Stimulated activated CD8-positive, alpha-beta memory T cell treated with anti-CD3 and anti-CD28 coated beads, Interleukin-7, amount 100 ng/mL, for 1 hour (primary cell): ENCODE measurements at places on chromosomes 6 and 20.

DNA sequence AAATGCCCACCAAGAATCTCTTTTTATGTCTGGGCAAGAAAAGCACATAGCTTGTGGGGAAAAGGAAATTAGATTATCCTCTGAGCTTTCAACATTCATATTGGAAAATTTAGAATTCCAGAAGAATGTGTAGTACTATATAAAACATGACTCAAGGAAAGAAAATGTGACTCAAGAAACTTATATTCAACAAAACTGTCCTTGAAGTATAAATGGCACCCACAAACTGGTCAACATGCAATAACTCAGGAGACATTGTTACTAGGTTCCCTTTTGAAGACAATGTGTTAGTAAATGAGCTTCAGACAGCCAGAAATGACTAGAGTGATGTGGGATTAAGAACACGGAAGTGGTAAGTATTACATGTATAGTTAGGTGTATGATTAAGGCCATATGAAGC, 26.1 kb upstream of the TINAG start:
- DNase-seq, result no peak

- no peak for DNase-seq
Measured at GRCh38 chr6:20399518-20399917, 2.2 kb upstream of the E2F3 start.

DNA sequence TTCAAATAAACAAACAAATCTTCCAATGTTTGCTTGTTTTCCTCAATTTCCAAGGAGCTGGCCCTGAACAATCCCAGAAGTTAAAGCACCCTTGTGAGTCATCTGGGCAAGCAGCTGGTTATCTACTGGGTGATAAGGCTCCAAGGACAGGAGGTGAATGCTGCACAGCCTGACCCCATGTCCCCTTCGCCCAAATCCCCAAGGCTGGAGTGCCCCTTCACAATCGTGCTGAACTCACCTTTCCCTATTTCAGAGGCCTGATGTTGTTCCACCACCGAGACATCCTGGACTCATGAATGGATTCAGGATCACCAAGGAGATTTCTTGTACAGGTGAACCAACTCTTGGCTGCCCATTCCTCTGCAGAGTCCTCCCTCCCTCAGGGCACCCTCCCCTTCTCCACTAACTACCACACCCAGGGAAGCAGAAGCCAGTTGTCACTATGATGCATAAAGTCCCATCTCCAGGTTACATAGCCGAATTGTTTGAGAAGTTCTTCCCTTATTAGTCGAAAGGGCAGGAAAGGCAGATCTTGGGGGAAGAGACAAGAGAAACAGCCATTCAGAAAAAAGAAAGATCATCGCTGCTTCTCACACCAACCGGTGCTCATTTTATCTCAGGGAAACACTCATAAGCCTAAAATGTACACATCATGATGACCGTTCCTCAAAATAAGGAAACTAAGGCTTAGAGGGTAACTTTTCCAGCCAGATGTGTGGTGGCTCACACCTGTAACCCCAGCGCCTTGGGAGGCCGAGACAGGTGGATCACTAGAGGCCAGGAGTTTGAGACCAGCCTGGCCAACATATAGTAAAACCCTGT, 138.8 kb upstream of the RREB1 start:
- DNase-seq, result no peak

- peak; percentile 68 for DNase-seq
Measured at GRCh38 chr6:138109042-138109997, 2.1 kb upstream of the PERP start.

GRCh38 chr20:22824077-22824476, 211.0 kb upstream of the SSTR4 start:
- no peak for DNase-seq

DNA sequence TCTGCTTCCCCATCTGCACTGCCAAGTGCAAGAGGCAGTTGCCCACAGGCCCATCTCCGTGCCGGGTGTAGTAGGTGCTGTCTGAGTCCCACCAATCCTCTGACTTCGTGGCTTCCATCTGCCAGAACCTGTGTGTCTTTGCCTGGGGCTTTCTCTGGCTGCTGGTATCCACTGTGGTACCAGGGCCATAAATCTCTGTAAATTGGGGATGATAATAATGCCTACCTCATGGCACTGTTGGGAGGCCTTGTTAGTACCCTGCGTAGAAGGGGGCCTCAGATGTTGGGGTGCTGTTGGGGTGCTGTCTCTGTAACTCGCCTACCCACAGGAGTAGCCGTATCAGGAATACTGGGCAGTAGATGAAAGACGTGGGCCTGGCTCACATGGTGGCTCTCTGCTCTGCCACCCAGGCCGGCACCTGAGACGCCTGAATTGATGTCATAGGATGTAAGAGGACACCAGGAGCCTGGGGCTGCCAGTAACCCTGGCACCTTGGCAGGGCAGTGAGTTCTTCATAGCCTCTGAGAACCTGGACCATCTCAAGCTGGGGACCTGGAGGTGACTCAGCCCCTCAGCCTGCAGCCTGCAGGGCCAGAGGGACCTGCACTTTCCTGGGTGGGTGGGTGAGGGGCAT, 94.1 kb upstream of the RNF24 start:
- DNase-seq, result no peak

DNA sequence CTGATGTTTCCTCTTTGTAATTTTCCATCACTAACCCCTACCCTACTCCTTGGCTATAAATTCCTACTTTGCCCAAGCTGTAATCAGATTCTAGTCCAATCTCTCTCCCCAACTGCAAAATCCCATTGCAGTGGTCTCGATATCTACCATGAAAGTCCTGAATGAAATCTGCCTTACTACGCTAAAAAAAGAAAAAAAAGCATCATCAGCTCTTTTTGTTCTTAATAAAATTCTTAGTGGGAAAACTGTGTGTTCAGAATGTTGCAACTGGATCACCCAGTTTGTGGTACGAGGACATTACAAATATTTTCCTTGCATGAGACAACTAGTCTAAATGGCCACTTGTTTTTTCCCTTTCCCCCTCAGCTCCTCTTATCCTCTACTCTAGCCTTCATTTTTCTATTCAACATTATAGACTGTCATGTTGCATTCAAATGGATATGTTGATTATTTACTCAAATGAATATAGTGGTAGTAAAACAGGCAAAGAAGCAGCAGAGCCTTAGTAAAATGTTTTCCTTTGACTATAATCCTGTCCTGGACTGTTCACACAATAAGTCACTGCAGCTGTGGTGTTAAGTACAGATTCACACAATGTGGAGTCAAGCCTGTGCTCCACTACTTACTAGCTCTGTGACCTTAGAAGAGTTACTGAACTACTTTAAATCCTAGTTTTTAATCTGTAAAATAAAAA, 527.1 kb upstream of the MARCKS start:
- no peak for DNase-seq

DNA sequence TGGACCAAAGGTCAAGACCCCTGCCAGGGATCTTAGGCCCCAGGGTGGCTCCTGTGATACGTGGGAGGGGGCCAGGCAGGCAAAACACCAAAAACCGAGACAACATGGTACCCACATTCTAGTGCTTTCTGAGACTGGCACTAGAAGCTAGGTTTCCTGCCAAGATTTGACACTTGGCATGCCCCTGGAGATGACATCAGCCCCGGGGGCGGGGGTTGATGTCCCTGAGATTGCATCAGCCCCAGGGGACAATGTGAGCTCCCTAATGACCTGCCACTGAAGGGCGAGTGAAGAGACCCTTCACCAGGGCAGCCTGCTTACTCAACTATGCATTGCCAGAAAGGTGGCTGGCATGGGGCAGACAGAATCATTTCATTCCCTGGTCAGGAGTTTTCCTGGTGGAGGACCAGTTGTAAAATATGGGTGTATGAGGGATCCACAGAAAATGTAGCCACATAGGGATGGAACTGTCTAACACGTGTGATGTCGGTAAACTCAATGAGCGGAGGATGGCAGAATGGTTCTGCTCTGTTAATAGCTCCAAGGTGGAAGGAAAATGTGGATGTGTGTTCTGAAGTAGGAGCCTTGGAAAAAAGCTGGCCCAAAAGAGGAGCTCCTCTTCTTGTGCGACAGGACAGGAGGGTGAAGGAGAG, 219.7 kb downstream of the UNC5CL start:
- DNase-seq, result no peak

- no peak for DNase-seq
Measured at GRCh38 chr6:19663479-19663878, 173.7 kb upstream of the ID4 start.

GRCh38 chr6:16787128-16787682, 25.9 kb upstream of the ATXN1 start:
- DNase-seq, result no peak

- no peak for DNase-seq
Measured at GRCh38 chr6:45231660-45232059, 96.5 kb upstream of the RUNX2 start.

- DNase-seq, result no peak
Measured at GRCh38 chr6:45378334-45378926, 696 bp upstream of the SUPT3H start.

DNA sequence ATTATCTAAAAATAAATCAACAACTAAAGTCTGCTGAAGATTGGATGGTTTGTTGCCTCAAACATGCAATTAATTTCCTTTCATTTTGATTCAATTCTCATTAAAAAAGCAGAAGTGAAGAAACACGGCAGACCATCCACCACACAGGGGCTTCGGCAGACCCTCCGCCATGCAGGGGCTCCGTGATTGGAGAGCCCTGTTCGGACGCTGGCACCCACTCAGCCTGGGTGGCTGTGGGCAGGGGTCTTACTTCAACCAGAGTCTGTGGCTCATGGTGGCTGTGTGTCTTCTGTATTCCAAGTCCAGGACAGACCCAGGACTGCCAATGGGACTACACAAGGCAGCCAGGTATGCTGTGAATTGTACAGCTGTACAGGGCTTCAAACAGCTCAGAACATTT, 86.9 kb upstream of the FRMD1 start:
- DNase-seq, result no peak

DNA sequence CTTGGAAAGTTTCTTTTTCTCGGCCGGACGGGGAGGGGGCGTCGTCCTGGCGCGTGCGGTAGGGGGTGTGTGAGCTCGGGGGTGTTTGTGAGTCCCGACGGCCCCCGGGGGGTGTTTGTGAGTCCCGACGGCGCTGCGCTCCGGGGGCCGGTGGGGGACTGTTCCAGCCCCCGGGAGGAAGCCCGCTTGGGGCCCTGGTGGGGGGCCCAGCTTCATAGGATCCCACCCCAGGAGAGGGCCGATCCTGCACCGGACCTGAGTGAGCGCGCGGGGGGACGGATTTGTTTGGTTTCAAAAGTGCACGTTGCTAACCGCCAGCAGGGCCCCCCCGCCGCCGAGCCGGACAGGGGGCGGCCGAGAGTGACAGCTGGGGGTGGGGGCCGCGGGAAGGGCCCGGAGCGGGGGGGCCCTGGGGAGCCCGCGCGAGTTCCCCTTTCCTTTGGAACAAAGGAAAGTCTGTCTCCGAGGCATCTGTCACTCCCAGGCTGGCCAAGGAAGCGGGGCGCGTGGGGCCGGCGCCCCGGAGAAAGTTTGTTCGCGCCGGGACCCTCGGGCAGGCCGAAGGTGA, 485 bp downstream of the TGIF2 start:
- DNase-seq, result no peak

- no peak for DNase-seq
Measured at GRCh38 chr6:20572940-20573339, 38.7 kb downstream of the CDKAL1 start.

DNA sequence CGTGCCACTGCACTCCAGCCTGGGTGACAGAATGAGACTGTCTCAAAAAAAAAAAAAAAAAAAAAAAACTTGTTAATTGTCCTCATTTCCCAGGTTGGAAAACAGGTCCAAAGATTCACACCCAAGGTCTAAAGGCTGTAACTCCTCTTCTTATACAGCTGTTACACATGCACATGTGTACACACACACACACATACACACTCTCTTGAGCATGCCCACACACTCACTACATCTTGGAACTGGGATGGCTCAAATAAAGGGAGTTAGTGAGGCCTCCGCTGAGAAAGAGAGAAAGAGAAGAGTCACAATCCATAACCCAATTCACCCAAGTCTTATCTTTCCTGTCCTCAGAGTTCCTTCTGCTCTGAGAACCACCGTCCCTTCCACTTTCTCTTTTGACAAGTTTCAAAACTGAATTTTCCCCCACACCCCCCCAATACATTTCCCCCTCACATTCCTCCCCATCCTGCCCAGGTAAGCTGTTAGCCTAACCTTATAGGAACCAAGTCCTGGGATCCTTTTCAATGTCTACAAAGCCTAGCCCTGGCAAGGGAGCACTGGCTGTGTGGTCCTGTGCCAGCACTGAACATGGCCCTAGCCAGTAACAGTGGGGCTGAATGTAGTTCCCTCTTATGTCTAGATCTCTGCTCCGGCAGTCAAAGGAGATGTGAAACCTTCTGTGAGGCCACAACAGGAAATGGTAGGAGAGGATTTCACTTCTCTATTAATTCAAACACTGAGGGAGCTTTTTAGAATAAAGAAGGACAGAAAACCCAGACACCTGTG, 3.2 kb upstream of the HLA-DMB start:
- DNase-seq, result no peak

DNA sequence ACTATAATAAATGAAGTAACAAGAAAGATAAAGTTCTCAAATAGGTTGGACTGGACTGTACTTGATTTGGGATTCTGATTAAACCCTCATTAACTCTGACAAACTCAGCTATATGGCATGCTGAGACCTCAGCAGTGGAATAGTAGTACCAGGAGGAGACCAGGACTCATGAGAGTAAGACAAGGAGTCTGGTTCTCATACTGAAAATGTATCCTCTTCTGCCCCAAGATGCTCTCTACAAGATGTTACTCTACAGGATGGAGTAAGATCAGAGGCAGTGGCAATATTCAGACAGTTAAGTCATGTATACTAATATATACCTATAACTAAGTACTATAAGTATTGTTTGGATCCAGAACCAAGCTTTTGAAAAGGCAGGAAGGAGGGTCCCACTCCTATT, 31.9 kb upstream of the SYNCRIP start:
- no peak for DNase-seq

GRCh38 chr6:35230950-35231349, 17.2 kb downstream of the SCUBE3 start:
- no peak for DNase-seq

DNA sequence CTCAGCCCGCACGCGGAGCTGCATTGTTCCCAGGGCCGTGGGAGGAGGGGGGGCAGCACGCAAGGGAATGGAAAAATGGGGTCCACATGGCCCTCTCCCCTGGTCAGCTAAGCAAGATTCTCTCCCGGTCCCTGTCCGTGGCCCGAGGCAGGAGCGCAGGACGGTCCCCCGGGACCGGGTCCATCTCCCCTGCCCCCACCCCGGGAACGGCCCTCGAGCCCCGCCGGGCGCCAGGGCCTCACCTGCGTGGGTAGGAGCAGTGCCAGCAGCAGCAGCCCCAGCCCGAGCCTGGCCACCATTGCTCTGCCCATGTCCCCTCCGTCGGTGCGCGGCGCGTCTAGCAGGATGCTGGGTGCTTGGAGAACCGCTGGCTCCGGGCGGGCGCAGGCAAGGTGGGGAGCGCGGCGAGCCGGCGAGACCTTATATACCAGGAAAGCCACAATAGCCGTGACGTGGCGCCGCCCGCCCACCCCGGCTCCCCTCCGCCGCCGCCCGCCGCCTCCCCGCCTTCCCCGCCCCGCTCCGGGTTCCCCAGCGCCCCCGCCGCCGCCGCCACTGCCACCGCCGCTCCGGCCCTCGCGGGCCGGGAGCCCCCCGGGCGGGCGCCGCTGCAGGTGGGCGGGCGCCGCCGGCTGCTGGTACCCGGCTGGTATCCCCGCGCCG, at the start of gene CD24:
TSS of gene CD24 (minus strand) at position 394 of the 663 bp plus-strand sequence. CDS start at position 311, 83 bp downstream.
- DNase-seq, result no peak

GRCh38 chr6:132140189-132140588, 189.0 kb upstream of the CCN2 start:
- DNase-seq, result no peak
